ENCODE measurements at places on chromosomes 5 and 9.
A peak's percentile ranks its signal among the peaks of the same experiment; 100 is the strongest.

DNA sequence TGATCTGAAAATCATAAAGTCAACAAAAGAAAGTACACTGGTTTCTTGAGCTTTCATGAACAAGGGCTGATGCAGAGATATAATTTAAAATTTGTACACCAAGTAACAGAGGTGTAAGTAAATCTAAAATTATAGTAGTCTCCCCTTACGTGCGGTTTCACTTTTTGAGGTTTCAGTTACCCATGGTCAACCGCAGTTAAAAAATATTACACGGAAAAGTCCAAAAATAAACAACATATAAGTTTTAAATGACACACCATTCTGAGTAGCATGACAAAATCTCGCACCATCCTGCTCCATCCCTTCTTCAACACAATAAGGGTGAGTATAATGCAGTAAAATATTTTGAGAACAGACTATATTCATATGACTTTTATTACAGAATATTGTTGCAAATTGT is 54.4 kb downstream of the AUH start:
- DNase-seq: no peak

GRCh38 chr9:93648836-93649235 is 72.5 kb downstream of the PHF2 start:
- no peak for DNase-seq

DNA sequence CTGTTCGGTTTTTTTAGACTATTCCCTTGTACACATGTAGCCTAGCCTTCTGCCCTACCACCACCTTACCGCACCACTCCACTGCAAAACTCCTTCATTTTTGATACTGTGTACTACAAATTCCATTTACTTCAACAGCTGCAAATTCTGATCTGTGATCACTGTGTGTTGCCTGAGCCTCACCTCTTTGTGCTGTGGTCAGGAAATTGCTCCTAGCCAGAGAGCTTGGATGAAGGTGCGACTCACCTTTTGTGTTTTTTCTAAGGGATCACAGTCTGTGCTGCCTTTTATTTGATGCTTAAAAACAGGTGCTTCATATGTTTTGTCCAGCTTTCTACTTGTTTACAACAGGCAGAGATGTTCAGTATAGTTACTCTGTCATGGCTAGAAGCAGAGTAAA is 31.5 kb downstream of the CSNK1G3 start:
- DNase-seq: no peak

DNA sequence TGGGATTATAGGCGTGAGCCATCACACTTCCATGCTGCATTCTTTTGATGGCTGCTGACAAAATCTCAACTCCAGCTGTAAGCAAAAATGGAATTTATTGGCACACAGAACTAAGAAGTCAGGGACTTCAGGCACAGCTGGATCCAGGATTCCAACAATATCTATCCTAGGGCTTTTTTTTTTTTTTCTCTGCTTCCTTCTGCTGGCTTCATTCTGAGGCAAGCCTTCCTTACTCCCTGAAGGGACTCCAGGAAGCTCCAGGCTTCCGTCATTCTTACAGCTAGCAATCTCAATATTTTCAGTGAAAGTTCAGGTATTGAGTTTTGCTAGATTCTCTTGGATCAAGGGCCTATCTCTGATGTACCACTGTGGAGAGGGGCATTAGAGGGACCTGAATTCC is 66.1 kb downstream of the GALNT12 start:
- DNase-seq: no peak

- DNase-seq: no peak
These were observed 126.6 kb downstream of the C9orf152 start for GRCh38 chr9:110081395-110081794.

DNA sequence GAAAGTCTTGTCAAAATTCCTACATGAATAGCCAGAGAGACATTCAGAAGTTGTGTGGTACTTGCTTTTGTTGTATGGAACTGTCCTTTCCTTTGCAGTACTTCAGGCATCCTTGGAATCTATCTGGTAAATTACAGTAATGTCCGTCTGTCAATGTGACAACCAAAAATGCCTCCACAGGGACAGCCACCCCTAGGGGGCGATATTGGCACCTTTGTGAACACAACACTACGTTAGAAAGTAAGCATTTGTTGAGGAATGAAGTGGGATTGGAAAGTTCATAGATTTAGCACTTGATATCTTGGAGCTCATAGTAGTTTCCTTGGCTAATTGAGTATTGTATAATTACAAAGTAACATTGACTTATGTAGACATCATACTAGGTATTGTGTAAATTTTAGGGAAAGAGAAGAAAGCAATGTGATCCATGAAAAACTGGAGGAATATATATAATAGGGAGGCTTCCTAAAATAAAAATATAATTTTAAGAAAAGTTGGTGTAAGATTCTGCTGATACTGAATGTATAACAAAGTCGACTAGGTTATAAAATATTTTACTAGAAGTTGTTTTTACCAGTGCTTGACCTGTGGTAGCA is 32.7 kb downstream of the TMEFF1 start:
- peak; percentile 79 for DNase-seq

GRCh38 chr5:60586307-60586901 is 113.6 kb downstream of the DEPDC1B start:
- no peak for DNase-seq

GRCh38 chr9:18405240-18405639 is 68.7 kb upstream of the ADAMTSL1 start:
- DNase-seq: no peak
